ENCODE measurements at places on chromosomes 1 and 21.

DNA sequence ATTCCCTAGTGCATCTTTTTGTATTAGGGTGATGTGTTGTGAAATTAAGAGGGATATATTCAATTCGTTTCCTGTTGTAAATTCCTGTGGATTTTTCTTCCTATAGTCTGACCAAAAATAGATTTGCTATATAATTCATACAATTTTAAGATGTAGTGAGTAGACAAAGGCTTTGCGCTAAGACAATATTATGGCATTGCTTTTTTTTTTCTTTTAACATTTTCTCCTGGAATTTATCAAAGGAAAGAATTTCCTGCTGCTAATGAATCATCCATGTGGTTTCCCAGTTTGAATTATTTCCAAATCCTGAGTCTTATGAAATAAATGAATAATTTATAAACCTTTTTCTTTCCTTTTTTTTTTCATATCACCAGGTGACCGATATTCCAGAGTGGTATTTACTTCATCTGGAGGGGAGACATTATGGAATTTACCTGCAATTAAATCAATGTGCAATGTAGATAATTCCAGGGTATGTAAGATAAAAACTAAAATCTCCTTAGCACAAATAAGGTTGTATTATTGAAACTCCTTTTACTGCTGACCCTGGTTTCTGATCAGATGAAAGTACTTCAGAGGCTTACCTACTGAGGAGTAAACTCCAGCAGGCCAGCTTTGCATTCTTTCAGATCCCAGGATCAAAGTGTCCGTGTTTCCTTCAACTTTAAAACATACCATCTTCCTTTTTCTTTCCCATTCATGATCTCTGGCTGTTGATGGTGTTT is 148.4 kb downstream of the TLR5 start:
- H3K4me1 ChIP-seq: no peaks in the 10 kb centered on the region
- no peak overlapping the region for H3K4me3 ChIP-seq
- no peaks in the 10 kb centered on the region for H3K27me3 ChIP-seq
- peak; percentile 42 for DNase-seq
- no peaks in the 10 kb centered on the region for H3K36me3 ChIP-seq

DNA sequence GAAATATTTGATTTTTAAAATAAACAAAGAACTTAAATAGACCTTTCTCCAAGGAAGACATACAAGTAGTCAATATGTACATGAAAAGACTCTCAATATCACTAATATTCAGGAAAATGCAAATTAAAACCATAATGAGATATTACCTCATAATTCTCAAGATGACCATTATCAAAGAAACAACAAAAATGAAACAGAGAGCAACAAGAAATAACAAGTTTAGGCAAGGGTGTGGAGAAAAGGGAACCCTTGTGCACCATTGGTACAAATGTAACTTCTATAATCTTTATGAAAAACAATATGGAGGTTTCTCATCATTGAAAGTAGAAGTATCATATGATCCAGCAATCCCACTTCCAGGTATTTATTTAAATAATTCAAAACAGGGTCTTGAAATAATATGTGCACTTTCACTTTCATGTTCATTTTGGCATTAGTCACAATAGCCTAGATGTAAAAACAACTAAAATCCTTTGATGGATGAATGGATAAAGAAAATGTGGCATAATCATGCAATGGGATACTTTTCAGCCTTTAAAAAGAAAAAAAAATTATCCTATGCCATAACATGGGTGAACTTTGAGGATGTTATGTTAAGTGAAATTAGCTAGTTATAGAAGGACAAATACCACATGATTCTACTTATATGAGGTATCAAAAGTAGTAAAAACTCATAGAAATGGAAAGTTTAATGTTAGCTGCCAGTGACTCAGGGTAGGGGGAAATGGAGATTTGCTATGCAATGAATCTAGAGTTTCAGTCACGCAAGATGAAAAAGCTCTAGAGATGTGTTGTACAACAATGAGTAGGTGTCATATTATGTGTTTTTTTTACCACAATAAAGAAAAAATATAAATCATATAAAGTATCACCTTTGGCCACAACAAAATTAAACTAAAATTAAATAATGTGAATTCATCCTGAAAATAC is 114.5 kb upstream of the LYPLAL1 start:
- no peaks in the 10 kb centered on the region for H3K4me1 ChIP-seq
- no peak overlapping the region for H3K27ac ChIP-seq
- H3K36me3 ChIP-seq: no peaks in the 10 kb centered on the region

- H3K4me1 ChIP-seq: peaks cover 8% of the 10 kb centered on the region
- H3K27me3 ChIP-seq: no peaks in the 10 kb centered on the region
- no peak overlapping the region for H3K4me3 ChIP-seq
- no peaks in the 10 kb centered on the region for H3K36me3 ChIP-seq
- DNase-seq: no peak
- H3K27ac ChIP-seq: no peak overlapping the region
Observed at GRCh38 chr1:34083974-34084373, 81.1 kb downstream of the CSMD2 start.

GRCh38 chr1:54360165-54361005 is 45.8 kb downstream of the SSBP3 start:
- DNase-seq: no peak
- no peaks in the 10 kb centered on the region for H3K27me3 ChIP-seq
- no peak overlapping the region for H3K4me3 ChIP-seq
- peaks cover 1% of the 10 kb centered on the region for H3K36me3 ChIP-seq
- H3K27ac ChIP-seq: no peak overlapping the region
- peaks cover 23% of the 10 kb centered on the region for H3K4me1 ChIP-seq

DNA sequence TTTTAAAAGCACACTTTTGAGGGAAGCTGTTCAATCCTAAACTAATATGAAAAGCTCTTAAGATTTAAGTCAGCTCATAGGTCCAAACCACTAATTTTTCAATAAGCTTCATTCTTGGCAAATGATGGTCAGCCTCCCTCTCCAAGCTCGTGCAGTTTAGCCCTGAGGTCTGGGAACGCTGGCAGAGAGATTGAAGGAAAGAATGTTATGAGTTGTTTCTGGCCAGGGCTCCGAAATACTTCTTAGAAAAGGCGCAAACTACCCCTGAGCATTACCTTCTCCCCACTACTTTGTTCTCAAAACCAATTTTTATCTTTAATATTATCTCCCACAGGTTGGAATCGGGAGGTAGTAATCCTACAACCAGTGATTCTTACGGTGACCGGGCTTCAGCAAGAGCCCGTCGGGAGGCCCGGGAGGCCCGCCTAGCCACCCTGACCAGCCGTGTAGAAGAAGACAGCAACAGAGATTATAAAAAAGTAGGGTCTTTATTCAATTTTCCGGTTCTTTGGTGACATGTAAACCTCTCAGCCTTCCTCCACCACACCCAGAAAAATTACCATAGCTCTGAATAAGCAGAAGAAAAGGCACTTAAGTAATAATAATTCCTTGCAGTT is 147.7 kb downstream of the SYT2 start:
- no peak overlapping the region for H3K4me3 ChIP-seq
- peaks cover 4% of the 10 kb centered on the region for H3K4me1 ChIP-seq
- DNase-seq: no peak

DNA sequence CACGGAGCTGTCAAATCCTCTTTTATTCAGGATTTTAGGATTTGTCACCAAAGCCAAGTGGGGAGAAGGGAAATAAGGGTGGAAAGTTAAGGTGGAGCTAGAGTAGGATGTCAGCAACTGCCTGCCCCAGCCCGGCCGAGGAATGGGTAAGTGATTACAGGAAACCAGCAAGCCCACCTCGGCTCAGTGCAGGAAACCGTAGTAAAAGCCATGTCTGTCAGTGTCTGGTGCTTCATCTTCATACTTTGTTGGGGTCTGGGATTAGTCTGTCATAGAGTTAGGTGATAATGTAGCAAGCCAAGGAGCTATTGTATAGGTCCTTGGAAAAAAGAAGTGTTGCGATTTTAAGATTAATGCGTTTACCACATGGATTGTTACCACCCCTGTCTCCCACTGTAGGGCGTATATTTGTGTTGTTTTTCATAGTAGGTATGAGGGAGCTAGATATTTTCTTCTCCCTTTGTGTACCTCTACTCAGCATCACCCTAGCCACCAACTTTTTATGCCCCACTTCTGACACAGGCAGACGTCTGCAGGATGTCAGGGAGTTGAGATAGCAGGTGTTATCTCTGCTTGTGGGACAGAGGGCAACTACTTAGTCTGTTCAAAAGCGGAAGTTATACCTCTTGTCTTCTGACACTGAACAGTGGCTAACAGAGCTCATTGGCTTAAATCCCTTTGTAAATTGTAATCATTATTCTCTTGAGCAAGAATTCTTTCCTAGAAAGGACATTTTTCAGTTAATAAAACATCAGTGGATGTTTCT is 253.7 kb downstream of the HHAT start:
- H3K4me3 ChIP-seq: no peak overlapping the region
- no peak overlapping the region for H3K27ac ChIP-seq
- H3K4me1 ChIP-seq: no peaks in the 10 kb centered on the region
- H3K36me3 ChIP-seq: no peaks in the 10 kb centered on the region
- DNase-seq: no peak

- DNase-seq: no peak
- no peak overlapping the region for H3K27ac ChIP-seq
- no peak overlapping the region for H3K4me3 ChIP-seq
- H3K27me3 ChIP-seq: peaks cover 26% of the 10 kb centered on the region
Observed at GRCh38 chr21:44932408-44933181, 7.2 kb upstream of the SLX9 start.

DNA sequence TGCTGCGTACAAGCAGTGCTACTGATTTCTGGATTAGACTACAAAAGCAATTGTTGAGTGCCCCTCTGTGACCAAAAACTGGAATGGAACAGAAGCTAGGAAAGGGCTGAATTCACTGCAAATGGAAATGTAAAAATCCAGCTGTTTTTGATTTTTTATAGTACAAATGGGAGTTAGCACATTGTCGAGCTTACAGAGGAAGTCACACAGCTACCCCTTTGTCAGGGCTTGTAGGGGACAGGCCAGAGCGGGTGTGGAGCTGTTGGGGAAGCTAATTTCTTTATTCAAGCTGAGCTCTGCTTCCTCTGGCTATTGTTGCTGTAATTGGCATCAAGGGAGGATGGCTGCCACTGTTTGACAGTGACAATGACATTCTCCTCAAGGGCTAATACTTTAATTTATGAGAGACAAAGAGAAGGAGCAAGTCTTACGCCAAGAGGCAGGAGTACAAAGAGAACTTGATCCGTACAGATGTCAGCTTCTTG is 96.1 kb downstream of the SLC35F3 start:
- H3K4me3 ChIP-seq: no peak overlapping the region
- H3K27ac ChIP-seq: no peak overlapping the region

GRCh38 chr1:16921391-16922185 is at the start of gene CROCC:
TSS of gene CROCC (plus strand) at chr1:16921931. CDS start at chr1:16922019, 88 bp downstream.
- peak; percentile 95 for DNase-seq
- H3K27ac ChIP-seq: peak within 1 kb of the TSS; percentile 6
- H3K4me3 ChIP-seq: peak within 1 kb of the TSS; percentile 17
- H3K27me3 ChIP-seq: no peaks in the 10 kb centered on the region

DNA sequence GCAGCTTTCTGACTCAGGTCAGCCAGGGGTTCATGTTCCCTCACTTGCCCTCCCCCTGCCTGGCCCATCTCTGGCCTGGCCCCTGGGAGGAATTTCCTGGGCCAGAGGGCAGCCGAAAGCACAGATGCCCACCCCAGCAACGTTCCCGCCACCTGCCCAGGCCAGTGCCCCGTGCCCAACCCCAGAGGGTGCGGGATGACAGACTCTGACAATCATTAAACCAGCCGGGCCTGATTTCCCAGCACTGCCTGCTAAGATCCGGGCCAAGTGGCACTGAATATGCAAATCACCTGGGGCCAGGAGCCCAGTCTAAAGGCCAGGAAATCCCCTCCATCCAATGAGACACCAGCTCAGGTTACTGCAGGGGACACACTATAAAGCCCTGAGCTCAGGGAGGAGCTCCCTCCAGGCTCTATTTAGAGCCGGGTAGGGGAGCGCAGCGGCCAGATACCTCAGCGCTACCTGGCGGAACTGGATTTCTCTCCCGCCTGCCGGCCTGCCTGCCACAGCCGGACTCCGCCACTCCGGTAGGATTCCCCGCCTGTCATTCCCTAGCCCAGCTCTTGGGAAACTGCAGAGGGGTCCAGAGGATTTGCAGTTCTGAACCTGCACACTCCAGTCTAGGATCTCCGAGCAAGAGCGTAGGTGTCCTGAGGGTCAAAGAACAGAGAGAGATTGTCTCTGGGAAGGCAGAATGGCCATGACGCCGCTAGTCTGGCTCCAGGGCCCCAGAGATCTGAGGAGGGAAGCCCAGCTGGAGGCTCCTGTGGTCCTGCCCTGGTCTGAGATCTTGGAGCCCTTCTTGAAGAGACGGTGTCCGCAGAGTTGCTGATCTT is at the start of gene ELF3:
ELF3 (plus strand) TSS at position 408 of the 836 bp plus-strand sequence. CDS start 550 bp downstream, outside the sequence.
- no peaks in the 10 kb centered on the region for H3K36me3 ChIP-seq
- peak; percentile 99 for DNase-seq
- H3K27ac ChIP-seq: peak within 1 kb of the TSS; percentile 72
- peak within 1 kb of the TSS; percentile 26 for H3K4me3 ChIP-seq

DNA sequence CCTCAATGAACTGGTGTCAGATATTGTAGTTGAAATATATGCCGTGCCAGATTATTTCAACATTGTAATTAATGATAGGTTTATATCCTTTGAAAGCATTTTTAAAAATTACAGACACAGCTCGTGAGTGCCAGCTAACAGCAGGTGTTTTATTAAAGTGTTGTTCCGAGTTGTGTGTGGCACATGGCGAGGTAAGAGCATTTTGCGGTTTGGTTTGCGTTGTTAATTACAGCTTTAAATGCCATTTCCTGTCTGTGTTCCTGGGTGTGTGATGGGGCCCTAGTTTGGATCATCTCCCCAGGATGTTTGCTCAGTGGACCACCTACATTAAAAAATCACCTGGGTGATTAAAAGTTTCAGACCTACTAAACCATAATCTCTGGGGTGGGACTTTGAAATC is 97.4 kb downstream of the PRDM2 start:
- no peaks in the 10 kb centered on the region for H3K27me3 ChIP-seq
- DNase-seq: no peak
- H3K4me1 ChIP-seq: no peaks in the 10 kb centered on the region
- no peaks in the 10 kb centered on the region for H3K36me3 ChIP-seq
- H3K4me3 ChIP-seq: no peak overlapping the region

GRCh38 chr21:35503671-35504070 is 454.6 kb upstream of the RUNX1 start:
- no peaks in the 10 kb centered on the region for H3K27me3 ChIP-seq
- DNase-seq: peak; percentile 91
- no peaks in the 10 kb centered on the region for H3K36me3 ChIP-seq
- H3K4me3 ChIP-seq: no peak overlapping the region
- peak overlapping the region; percentile 67 for H3K27ac ChIP-seq

DNA sequence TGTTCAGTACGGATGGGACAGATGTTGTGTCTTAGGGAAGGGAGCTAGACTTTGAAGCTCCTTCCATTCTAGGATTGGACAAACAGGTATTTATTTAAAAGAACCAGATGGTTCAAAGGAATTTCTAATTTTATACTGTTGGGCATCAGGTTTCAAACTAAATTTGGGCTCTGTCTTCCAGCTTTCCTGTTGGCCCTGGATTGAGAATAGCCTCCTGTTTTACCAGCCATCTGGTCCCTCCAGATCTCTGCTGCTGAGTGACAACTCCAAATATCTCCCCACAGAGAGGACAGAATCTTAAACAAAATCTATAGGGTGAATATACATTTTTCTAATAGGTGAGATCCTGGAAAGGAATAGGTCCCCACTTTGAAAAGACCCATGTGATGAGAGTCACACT is 52.5 kb upstream of the CNIH3 start:
- H3K36me3 ChIP-seq: no peaks in the 10 kb centered on the region
- no peak overlapping the region for H3K4me3 ChIP-seq
- H3K27me3 ChIP-seq: no peaks in the 10 kb centered on the region
- H3K4me1 ChIP-seq: no peaks in the 10 kb centered on the region
